Activated naive CD8-positive, alpha-beta T cell treated with anti-CD3 and anti-CD28 coated beads for 36 hours (primary cell): ENCODE measurements at places on chromosomes 1 and 21.

DNA sequence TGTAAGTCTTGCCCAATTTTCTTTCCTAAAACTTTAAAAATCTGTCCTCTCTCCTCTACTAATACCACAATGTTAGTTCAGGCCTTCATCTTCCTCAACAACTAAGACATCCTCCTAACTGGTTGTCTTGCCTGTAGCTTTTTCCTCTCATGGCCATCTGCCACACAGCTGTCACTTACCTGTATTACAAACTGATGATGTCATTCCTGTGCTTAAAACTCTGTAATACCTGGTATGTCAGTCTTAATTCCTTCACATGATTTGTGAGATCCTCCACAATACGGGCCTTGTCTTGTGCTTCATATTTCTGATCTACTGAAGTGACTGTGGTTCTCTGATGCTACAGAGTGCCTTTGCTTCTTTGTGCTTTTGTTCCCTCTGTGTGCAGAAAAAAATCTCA, 9.8 kb downstream of the MRPS14 start:
- peaks cover 8% of the 10 kb centered on the region for H3K4me1 ChIP-seq
- H3K27me3 ChIP-seq: no peaks in the 10 kb centered on the region
- peaks cover 42% of the 10 kb centered on the region for H3K36me3 ChIP-seq
- H3K27ac ChIP-seq: peak overlapping the region; percentile 38
- H3K4me3 ChIP-seq: no peak overlapping the region
- DNase-seq: no peak

- H3K27ac ChIP-seq: no peak overlapping the region
- peaks cover 10% of the 10 kb centered on the region for H3K27me3 ChIP-seq
- no peak for DNase-seq
- peaks cover 3% of the 10 kb centered on the region for H3K4me1 ChIP-seq
- no peaks in the 10 kb centered on the region for H3K36me3 ChIP-seq
Measured at GRCh38 chr1:30879940-30880677, 28.4 kb downstream of the SDC3 start.

DNA sequence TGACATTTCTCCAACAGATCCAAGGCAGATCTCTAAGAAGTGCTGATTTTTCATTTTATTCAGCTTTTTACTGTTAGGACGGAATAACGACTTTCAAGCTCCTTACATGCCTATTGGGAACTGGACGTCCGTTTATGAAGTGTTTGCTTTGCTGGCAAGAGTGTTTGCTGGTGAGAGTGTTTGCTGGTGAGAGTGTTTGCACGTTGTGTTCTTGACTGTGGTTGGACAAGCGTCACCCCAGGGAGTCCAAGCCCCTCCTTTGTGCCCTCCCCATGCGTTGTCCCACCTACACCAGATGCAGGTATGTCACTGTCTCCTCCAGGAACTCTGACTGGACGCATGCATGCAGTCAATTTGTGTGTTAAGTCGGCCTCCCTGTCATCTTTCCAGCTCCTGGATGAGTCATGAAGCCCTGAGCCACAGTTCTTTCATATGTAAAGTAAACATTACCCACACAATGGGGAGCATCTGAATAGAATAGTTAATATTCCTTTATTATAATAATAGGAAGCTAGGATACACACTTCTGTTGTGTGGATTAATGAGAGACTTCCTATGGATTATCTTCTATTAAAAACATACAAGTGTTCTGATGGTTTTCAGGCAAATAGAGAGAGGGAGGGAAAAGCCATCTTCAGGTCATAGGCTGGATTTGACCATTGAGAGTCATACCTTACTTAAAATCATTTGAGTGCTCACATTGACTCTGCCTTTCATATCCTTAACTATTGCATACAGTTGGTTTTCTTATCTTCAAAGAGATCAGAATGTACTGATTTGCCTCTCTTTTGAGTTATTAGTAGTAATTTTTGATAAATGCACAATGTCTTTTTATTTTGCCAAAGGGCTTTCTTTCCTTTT, 119.2 kb downstream of the GALNT2 start:
- peak overlapping the region; percentile 5 for H3K4me3 ChIP-seq
- peaks cover 52% of the 10 kb centered on the region for H3K36me3 ChIP-seq
- H3K27ac ChIP-seq: peak overlapping the region; percentile 19
- peak; percentile 17 for DNase-seq

DNA sequence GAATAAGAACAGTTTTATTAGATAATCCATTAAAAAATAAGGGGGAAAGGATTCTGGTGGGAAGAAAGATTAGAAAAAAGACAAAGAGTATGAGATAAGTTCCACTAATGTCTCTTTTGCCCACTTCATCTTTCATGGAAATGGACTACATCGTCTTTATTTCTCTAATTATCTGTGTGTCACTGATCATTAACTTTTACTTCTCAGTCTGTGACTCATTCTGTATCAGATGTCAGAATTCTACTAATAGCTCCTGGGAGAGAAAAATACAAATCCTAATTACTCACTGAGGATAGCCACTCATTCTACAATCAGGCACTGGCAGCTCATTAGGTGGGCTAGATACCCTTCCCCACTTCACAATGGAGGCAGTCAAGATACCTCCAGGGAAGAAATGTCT, 41.7 kb downstream of the ILDR2 start:
- peaks cover 9% of the 10 kb centered on the region for H3K4me1 ChIP-seq
- no peak overlapping the region for H3K4me3 ChIP-seq
- peaks cover 4% of the 10 kb centered on the region for H3K36me3 ChIP-seq

DNA sequence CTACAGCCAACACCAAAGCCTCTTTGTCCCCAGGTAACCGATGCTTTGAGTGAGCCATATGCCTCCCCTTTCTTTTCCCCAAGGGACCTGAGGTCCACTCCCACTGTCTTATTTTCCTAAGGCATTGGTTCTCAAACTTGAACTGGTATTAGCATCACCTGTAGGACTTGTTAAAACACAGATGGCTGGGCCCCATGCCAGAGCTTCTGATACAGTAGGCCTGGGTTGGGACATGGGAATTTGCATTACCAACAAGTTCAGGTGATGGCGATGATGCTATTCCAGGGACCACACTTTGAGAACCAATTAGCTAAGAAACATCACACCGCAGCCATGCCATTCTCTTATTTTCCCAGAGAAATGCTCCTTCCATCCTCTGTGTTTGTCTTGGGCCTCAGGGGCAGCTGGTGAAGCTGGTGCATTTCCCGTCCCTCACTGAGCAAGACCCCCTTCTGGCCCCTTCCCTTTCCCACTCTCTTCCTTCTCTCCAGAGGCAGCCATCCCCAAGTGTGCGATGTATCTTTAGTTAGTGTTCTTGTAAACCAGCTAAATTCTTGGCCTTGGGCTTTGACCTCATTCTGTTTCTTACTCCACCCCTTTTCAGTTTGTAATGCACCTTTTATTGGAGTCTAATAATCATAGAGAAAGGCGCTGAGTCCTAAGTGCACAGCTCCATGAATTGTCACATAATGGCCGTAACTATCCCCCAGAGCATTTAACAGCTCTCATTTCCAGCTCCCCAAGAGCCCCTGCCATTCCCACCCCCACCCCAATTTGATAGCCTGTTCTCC, 14.2 kb upstream of the TTC22 start:
- H3K36me3 ChIP-seq: no peaks in the 10 kb centered on the region
- no peaks in the 10 kb centered on the region for H3K27me3 ChIP-seq
- peaks cover 7% of the 10 kb centered on the region for H3K4me1 ChIP-seq

DNA sequence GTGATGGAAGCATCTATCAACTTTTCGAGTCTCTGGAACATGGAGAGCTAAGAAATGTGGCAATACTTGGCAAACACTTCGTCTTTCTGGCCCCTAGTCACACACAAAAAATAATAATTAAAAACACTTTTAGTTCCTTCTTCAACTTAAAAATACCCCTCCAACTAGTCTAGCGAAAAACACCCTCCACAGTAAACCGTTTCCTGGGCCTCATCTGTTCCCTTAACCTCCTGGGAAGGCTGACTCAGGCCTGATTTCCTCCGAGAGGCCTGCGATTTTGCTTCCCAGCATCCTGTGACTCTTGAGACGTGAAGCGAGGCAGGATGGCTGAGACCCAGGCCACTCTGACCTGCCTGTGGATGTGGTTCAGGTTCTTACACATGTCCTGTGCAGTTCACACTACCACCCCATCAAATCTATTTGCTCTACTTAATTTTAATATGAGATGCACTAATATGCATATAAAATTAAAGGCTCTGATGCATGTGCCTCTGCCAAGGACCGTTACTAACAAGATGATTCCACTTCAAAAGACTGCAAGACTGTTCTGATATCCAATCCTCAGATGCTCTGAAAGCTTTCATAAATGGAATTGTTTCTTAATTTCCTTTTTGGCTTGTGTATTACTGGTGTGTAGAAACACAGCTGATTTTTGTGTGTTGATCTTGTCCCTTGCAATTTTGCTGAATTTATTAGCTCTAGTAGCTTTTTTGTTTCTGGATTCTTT, 3.5 kb downstream of the NAV1 start:
- H3K27me3 ChIP-seq: peaks cover 45% of the 10 kb centered on the region
- H3K27ac ChIP-seq: no peak overlapping the region
- H3K4me1 ChIP-seq: peaks cover 13% of the 10 kb centered on the region
- peaks cover 2% of the 10 kb centered on the region for H3K36me3 ChIP-seq
- no peak overlapping the region for H3K4me3 ChIP-seq

GRCh38 chr1:40107290-40107959, 10.4 kb upstream of the PPT1 start:
- no peak overlapping the region for H3K4me3 ChIP-seq
- H3K4me1 ChIP-seq: no peaks in the 10 kb centered on the region
- no peak for DNase-seq
- H3K36me3 ChIP-seq: peaks cover 6% of the 10 kb centered on the region

DNA sequence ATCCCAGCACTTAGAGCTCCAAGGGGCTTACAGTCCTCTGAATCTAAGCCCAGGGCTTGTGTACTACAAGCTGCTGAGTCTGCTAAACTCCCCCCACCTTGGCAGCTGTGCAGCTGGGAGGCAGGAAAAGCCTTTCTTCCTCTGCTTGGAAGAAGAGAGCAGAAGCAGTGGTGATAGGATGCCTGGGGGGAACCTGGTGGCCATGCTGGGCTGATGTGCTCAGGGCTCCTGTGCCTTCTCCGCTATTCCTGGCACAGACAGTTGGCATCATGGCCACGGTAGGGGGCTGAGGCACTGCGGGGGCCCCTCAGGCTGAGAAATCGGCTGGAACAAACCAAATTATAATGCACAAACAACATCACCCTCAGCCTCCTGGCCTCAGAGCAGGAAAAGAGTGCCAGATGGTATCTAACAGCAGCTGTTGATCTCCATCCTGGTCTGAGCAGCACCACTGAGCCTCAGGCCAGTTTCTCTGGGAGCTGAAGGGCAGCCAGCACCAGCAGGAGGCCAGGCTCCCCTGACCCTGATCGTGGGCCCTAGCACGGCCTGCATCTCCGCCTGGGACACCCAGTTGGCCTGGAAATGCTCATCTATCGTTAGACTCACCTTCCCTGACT, 35.8 kb downstream of the ECE1 start:
- no peak for DNase-seq
- H3K4me3 ChIP-seq: no peak overlapping the region
- H3K27me3 ChIP-seq: no peaks in the 10 kb centered on the region
- no peak overlapping the region for H3K27ac ChIP-seq

DNA sequence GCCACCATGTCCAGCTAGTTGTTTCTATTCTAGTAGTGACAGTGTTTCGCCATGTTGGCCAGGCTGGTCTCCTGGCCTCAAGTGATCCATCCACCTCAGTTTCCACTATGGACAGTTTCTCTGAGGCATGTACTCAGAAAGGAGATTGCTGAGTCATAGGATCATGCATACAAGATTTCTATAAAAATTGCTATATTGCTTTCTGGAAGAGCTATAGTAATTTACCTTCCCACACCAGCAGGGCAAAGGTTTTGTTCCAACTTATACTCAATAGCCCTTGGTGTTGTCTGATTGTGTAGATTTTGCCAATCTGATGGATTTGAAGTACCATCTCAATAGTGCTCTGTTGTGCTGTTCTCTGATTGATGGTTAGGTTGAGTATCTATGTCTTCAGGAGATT, 15.6 kb upstream of the ATP1A1 start:
- H3K4me1 ChIP-seq: peaks cover 16% of the 10 kb centered on the region
- H3K27ac ChIP-seq: no peak overlapping the region
- H3K27me3 ChIP-seq: no peaks in the 10 kb centered on the region
- no peaks in the 10 kb centered on the region for H3K36me3 ChIP-seq
- H3K4me3 ChIP-seq: no peak overlapping the region
- no peak for DNase-seq

DNA sequence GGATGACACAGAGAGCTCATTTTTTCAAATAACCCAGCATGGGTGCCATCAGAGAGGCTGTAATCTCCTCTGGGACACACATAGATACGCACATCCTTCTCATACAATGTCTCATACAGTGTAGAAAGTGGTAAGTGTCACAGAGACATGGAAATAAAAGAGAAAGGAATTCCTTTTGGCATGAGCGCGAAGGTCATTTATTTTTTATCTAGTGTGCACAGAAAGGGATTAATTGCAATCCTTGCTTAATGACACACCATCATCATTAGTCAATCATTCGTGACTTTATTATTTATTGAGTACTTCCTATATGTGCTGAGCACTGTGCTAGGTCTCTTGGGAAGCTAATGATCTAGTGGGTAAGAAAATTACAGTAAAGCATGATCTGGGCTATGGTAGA, 5.0 kb downstream of the ZSCAN20 start:
- H3K4me3 ChIP-seq: no peak overlapping the region
- peaks cover 9% of the 10 kb centered on the region for H3K36me3 ChIP-seq
- no peaks in the 10 kb centered on the region for H3K27me3 ChIP-seq
- DNase-seq: no peak
- H3K27ac ChIP-seq: no peak overlapping the region
- peaks cover 3% of the 10 kb centered on the region for H3K4me1 ChIP-seq

DNA sequence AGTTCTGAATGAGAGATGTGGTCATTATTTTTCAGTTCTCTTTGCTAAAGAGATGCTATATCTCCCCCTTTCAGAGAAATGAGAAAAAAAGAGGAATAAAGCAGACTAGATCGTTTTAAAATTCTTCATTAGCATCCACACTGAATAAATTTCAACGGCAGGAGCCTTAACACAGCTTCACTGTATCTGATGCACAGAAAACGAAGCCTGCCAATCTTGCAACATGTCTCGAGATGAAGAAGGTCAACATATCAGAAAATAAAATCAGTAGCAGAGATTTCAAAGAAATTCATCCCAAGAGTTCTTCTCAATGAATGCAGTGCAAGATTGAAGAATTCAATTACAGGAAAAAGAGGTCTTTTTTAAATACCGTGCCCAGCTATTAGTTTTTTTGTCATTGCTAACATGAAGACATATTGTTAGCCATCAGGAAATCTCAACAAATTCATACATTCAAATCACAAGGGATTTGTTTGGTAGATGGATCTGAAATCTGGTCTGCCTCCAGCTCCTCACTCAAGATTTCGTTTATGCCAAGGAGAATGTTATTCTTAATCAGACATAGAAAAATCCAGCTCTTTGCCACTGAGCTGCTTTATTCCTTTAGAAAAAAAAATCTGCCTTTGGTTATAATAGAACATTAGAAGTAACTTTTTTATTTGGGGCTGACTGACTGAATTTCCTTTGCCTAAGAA, 76.4 kb upstream of the DAB1 start:
- no peak for DNase-seq
- no peaks in the 10 kb centered on the region for H3K4me1 ChIP-seq
- no peaks in the 10 kb centered on the region for H3K36me3 ChIP-seq

GRCh38 chr1:223231011-223231572, 88.0 kb upstream of the TLR5 start:
- H3K4me3 ChIP-seq: no peak overlapping the region
- no peak for DNase-seq
- H3K27me3 ChIP-seq: no peaks in the 10 kb centered on the region
